Hepatic stellate cell (primary cell): ENCODE measurements at places on chromosomes 11 and 22.
A peak's percentile ranks its signal among the peaks of the same experiment; 100 is the strongest.

GRCh38 chr11:117238221-117238620 lies 5.8 kb downstream of the RNF214 start:
- DNase-seq, result no peak

DNA sequence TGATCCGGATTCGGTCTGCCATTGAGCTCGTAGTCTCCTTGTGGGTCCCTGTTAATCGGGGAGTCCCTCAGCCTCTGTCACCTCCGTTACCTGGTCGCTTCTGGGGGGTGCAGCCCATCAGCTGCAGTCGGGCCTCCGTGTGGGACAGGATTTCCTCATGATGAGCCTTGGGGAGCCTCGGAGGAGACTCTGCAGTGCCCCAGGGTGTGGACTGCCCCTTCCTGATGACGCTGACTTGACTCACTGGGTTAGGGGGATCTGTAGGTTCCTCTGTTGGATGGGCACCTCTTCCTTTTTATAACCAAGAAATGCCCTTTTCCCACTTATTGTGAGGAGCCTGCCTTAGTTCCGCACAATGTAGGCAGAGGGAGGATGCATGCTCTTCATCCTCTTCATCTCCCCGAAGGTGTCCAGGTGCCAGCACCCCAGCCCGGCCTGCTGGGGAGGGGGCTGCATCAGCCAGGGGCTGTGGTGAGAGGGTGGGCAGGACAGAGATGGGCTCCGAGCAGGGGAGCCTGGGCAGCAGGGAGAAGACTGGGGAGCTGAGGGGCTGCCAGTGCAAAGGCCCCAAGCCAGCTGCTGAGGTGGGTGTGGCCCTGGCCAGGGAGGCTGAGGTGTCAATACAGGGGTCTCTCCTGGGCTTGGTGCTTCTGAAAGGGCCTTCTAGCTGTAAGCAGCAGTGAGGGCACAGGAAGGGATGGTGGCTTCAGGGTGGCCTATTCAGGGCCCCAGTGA lies 13.5 kb upstream of the TTLL8 start:
- no peak for DNase-seq

GRCh38 chr22:35911877-35912276 lies 116.7 kb downstream of the RBFOX2 start:
- DNase-seq, result no peak

- DNase-seq, result peak; percentile 86
Observed at GRCh38 chr22:40856513-40857308, at the start of the genes ST13 and XPNPEP3. ST13 (minus strand) TSS chr22:40856639; CDS start chr22:40856540, 99 bp downstream. XPNPEP3 (plus strand) TSS chr22:40857148; CDS start chr22:40857182, 34 bp downstream.

DNA sequence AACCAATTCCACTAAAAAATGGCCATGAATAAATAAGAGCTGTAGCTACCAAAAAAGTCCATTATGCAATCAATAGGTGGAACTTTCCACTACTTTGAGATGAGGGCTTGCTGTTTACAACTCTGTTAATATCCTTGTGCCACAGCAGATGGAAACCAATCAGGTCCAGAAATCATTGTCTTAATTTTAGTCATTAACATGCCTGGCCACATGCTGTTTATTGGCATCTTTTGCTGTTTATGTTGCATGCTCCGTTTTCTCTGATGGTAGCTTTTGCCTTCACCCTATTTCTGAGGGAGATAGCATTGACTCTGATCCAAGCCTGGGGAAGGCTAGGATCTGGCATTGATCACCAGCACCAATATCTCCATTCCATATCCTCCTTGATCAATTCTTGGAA lies 192.9 kb upstream of the SEZ6L start:
- DNase-seq, result no peak

GRCh38 chr11:61114913-61115312 lies 12.6 kb downstream of the CD5 start:
- no peak for DNase-seq
